ENCODE measurements at places on chromosomes 5 and 9. TPM values are rescaled to one million over a fixed set of nuclear protein-coding genes. Genes with fewer than 3 reads are reported as not detected.

LECT2 gene
- total RNA-seq, result not detected

SAPCD2 gene
- 0.43 TPM for total RNA-seq

TMC1 gene
- total RNA-seq, result 0.43 TPM

PAX5 gene
- not detected for total RNA-seq

HRCT1 gene
- 0.14 TPM for total RNA-seq

HBEGF gene
- 1.2 TPM for total RNA-seq

PCDHA5 gene
- 0.09 TPM for total RNA-seq

CCIN gene
- total RNA-seq, result 0.57 TPM

WWC1 gene
- total RNA-seq, result 1.8 TPM

SMAD5 gene
- 37.3 TPM for total RNA-seq

DEPDC1B gene
- 1.1 TPM for total RNA-seq

UGCG gene
- 115 TPM for total RNA-seq

VAV2 gene
- 12.4 TPM for total RNA-seq

NR5A1 gene
- not detected for total RNA-seq

PLAC8L1 gene
- total RNA-seq, result not detected

IL3 gene
- not detected for total RNA-seq

RALGPS1 gene
- 1.7 TPM for total RNA-seq

CCL28 gene
- 0.43 TPM for total RNA-seq

CKMT2 gene
- total RNA-seq, result 17.4 TPM

PLCXD3 gene
- total RNA-seq, result under 0.01 TPM

CDH9 gene
- total RNA-seq, result 0.18 TPM

WHRN gene
- total RNA-seq, result 2.3 TPM

PCDHGB1 gene
- 3.3 TPM for total RNA-seq

SIT1 gene
- not detected for total RNA-seq

CYFIP2 gene
- total RNA-seq, result 8.1 TPM

DNM1 gene
- total RNA-seq, result 9.6 TPM

PRLR gene
- total RNA-seq, result 0.18 TPM

OTP gene
- not detected for total RNA-seq

ADGRD2 gene
- total RNA-seq, result not detected

CDH6 gene
- 40.0 TPM for total RNA-seq

NR2F1-AS1 gene
- 45.1 TPM for total RNA-seq

LHX6 gene
- total RNA-seq, result not detected

PRSS3 gene
- total RNA-seq, result 28.4 TPM

HRH2 gene
- not detected for total RNA-seq

UBAC1 gene
- total RNA-seq, result 26.2 TPM

ZNG1A gene
- total RNA-seq, result 29.9 TPM

PLPP7 gene
- 6.8 TPM for total RNA-seq

SAXO1 gene
- under 0.01 TPM for total RNA-seq

WDR38 gene
- not detected for total RNA-seq

INSL4 gene
- not detected for total RNA-seq

CACNA1B gene
- under 0.01 TPM for total RNA-seq

IL17B gene
- not detected for total RNA-seq

MGAT1 gene
- total RNA-seq, result 71.5 TPM

PCDHGA11 gene
- total RNA-seq, result 6.4 TPM

IL5 gene
- not detected for total RNA-seq

SLC34A3 gene
- total RNA-seq, result not detected

ENTPD2 gene
- total RNA-seq, result not detected

FAM53C gene
- 27.4 TPM for total RNA-seq

C6 gene
- total RNA-seq, result 0.28 TPM

NTNG2 gene
- total RNA-seq, result 4.6 TPM

EPB41L4B gene
- total RNA-seq, result under 0.01 TPM

ZFP2 gene
- 0.83 TPM for total RNA-seq
